ENCODE measurements at places on chromosomes 4 and X.
A peak's percentile ranks its signal among the peaks of the same experiment; 100 is the strongest.

DNA sequence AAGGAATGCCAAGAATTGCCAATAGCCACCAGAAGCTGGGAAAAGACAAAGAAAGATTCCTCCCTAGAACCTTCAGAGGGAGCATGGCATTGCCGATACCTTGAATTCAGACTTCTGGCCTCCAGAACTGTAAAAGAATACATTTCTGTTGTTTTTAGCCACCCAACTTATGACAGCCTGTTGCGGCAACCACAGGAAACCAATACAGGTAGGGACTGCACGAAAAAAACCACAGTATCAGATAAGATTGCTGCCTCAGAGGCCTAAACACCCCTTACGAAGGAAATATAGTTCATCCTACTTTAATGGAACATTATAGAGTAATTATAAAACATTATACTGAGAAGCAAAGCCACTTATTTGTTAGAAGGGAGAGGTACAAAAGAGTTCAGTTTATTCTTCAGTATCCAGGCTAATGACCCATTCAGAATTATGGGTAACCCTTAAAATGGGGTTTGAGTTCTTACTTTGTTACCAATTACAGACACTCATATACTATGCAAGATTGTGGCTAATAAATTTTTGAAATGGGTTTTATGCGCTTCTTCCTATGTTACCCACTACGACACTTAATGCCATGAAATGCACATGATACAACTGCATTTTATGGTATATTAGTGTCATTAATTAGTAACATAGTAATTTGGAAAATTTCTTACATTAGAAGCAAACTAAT is 37.4 kb upstream of the SMIM10L2A start:
- DNase-seq: no peak

- no peak for DNase-seq
These were observed 34.0 kb upstream of the BCOR start for GRCh38 chrX:40131654-40132337.

- no peak for DNase-seq
These were observed 231.8 kb upstream of the AGA start for GRCh38 chr4:177673985-177674489.

DNA sequence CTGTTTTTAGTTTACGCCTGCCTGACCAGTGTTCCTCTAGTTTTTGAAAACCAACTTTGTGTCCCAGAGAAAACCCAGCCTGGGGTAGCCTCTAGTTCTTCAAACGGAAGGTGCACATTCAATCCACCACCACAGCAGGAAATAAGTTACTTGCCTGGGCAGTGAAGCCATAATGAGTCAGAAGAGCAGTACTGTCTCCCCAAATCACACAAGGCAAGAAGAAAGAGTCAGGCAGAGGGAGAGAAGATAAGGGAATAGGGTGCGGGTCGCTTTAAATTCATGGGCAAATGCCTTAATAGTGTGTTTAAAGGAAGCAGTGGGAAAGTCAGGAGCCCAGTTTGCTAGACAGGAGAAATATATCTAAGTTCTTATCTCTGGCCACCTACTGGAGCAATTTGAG is 333.8 kb upstream of the GRIA3 start:
- no peak for DNase-seq

- no peak for DNase-seq
These were observed 15.0 kb upstream of the TLR1 start for GRCh38 chr4:38819569-38819968.

GRCh38 chrX:17567187-17567586 is 170.1 kb upstream of the SCML1 start:
- DNase-seq: no peak

DNA sequence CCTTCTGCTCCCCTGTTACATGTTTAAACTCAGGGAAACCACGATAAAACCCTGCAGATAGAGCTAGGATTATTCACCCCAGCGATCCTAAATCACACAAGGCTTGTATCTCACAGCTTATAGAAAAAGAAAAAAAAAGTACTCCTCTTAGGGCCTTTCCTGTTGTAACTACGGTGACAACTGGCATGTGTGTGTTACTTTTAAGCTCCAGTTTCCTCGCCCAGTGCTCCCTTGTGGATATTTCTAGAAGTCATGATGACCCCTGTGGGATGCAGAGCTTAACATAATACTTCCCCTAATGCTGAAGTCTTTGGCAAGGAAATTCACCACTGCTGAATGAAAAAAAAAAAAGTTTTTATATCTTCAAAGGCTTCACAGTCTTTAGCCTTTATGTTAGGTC is 114.7 kb downstream of the NWD2 start:
- DNase-seq: no peak

- DNase-seq: no peak
These were observed 22.2 kb downstream of the TRIM61 start for GRCh38 chr4:164955107-164955805.

- DNase-seq: no peak
These were observed 38.0 kb downstream of the PI4K2B start for GRCh38 chr4:25271866-25272265.

DNA sequence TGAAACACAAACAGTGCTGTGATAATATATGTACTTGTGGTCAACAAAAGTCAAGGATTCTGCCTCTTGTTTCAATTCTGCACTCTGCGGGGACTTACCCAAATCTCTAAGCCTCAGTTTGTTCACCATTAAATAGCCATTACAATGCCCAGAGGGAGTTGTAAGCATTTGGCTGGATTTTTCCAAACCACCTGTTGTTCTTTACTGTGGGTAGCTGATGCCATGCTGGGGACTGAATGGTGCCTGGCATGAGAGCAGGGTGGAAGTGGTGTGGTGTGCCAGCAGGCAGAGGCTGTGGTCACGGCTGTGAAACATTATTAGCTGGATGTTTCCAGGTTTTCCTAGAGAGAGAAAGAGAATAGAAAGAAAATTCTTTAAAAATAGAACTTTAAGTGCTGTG is 60.7 kb upstream of the PAK3 start:
- no peak for DNase-seq

GRCh38 chr4:77634132-77634785 is 28.6 kb downstream of the CXCL13 start:
- no peak for DNase-seq

- DNase-seq: no peak
These were observed 1.3 kb upstream of the NLRP2B start for GRCh38 chrX:57681341-57681740.

DNA sequence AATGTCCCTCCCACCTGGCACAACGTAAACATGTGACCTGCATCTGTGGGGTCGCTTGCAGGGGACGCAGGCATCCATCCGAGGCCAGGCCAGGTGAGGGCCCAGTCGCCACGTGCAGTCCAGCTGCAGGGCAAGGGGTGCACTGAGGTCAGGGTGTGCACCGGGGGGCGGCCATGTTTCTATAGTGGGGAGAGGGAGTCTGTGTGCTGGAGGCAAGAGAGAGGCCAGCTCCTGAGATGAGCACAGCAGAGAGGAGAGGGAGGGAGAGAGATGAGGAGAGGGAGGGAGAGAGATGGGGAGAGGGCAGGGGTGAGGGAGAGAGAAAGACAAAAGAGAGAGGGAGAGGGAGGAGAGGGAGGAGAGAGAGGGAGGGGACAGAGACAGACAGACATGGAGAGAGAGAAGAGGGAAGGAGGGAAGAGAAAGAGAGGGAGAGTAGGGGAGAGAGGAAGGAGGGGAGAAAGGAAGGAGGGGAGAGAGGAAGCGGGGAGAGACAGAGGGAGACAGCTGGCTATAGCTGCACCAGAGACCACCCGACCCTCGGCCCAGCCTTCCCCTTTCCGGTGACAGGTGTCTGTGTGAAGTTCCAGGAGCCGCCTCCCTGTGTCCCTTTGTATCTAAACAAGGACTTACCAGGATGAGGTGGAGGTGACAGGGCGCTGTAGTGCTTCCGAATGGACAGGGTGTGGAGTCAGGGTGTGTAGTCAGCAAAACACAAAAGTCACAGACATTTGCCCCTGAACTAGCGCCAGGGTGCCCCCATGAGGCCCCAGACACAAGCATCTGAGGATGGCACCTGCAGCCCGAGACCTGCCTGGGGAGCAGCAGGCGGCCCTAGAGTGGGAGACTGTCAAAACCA is 68.7 kb downstream of the ADRA2C start:
- DNase-seq: no peak

GRCh38 chr4:152920768-152921167 is 15.4 kb upstream of the FHDC1 start:
- DNase-seq: no peak

- peak; percentile 12 for DNase-seq
These were observed 348.4 kb upstream of the FAT1 start for GRCh38 chr4:187071946-187072600.

- peak; percentile 24 for DNase-seq
These were observed 6.8 kb upstream of the CLCN5 start for GRCh38 chrX:49915361-49916222.

GRCh38 chrX:103722505-103722904 is 11.8 kb downstream of the TMEM31 start:
- no peak for DNase-seq

DNA sequence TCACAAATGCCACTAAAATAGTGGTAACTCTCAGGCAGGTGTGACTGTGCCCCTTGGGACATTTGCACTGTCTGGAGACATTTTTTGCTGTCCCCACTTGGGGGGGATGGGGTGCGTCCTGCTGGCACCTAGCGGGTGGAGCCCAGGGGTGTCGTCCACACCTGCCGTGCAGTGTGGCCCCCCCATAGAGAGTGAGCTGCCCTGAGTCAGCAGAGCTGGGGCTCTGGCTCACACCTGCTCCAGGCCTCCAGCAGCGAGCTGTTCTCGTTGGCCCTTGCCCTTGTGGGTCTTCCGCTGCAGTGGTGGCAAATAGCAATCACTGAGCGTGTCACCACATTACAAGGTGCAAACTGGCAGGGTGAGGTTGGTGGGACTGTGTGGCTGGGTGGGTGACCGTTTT is 64.6 kb downstream of the CLDN34 start:
- DNase-seq: no peak

DNA sequence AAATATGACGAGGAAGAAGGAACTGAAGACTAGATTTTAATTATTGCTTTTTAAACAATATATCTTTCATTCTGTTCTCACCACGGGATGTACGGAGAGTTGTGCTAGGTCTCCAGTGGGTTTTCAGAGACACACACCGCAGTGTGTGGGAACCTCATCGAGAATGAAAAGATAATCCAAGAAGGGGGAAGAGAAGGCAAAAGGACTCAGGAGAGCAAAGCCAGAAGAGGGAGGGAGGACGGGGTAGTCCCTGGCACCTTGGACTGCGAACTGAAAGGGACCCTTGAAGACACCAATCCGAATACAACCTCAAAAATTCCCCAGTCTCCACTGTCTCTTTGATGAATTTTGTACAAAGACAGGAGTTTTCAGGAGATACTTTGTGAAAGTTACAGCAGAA is 932 bp upstream of the LEF1 start:
- no peak for DNase-seq

Data from foreskin melanocyte (primary cell).